Germinal center (tissue), 1 donor: ENCODE measurements at places on chromosomes 11 and 22.

DNA sequence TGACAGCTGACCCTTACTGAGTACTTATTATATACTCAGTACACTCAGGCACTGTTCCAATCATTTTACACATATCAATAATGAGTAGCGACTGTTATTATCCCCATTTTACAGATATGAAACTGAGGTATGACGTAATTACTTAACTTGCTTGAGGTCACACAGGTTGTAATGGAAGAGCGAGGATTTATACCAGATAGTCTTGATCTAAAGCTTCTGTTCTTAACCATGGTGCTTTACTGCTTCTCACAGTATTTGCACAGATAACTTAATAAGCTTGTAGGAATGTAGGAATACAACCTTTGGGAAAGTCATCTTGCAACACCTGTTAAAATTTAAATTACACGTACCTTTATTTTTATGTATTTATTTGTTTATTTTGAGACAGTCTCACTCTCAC is 31.7 kb upstream of the TMEM135 start:
- DNase-seq, result no peak

GRCh38 chr22:38286915-38287669 is 14.3 kb upstream of the TMEM184B start:
- DNase-seq, result no peak

DNA sequence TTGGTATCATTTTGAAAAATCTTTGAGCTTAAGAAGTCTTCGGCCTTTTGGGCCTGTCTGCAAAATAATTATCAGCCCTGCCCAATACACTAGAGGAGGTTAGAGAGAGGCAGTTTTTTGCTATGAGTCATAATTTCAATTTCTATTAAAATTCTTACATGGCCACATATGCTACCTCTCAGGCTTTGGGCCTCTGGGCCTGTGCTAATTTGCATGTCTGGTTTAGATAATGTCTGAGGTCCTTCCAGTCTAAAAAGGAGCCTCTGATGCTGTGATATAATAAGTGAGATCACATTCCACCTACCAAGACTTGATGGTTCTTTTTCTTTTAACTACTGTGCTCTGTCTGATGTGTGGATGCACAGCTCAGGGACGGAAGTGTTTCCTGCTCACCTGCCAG is 70.8 kb downstream of the KCNJ1 start:
- DNase-seq, result peak; percentile 24

DNA sequence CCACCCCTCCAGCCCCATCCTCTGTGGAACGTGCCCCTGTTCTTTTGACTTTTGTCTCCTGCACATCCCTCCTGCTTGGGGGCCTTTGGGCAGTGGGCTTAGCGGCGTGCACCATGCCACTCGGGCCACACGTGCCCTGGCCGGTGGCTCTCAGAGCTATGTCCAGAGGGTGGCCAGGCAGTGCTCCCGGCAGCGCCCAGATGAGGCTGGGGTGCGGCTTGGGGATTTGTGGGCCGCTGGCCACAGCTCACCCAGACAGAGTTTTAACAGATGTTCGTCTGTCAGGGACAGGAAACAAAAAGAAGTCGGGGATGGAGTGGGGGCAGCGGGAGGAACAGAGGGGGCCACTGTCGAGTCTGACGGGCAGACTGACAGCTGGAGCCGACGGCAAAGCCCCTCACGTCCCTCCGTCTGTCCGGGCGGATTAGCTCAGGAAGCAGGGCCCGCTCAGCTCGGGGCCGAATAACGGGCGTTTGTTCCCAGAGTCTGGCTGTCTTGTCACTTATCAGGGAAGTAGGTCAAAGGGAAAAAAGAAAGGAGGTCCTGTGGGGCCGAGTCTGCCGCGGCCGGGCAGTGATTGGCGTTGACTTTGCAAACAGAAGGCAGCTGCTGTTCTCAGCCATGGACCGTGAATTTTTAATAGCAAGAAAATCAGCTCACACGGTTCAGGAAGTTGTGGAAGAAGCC is 61.6 kb downstream of the LRP5 start:
- no peak for DNase-seq

GRCh38 chr11:64409707-64410403 is 50.9 kb downstream of the RPS6KA4 start:
- no peak for DNase-seq

- no peak for DNase-seq
These were observed 138.9 kb downstream of the DDX10 start for GRCh38 chr11:108803776-108804175.

- no peak for DNase-seq
These were observed 20.7 kb downstream of the FAM83F start for GRCh38 chr22:40015358-40015976.

- DNase-seq, result no peak
These were observed 82.1 kb upstream of the PPARA start for GRCh38 chr22:46068181-46068592.

DNA sequence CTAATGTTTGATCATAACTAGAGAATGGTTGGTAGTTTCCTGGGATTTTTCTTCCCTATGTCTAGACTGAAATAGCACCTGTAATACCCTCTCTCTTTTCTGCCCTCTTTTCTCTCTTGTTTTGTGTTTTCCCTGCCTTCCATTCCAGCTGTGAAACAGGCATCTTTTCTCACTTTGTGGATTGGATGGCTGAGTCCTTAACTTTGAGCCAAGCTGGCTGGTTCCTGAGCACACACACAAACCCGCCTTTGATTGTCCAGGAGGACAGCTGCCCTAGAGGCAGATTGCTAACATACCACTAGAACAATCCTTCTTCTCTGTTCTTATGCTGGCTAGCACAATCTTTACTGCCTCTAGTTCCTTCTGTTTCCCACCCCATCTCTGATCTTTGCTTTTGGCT is 17.7 kb downstream of the CTNND1 start:
- DNase-seq, result no peak

GRCh38 chr22:19431649-19432132 is at the start of gene HIRA:
TSS of gene HIRA (minus strand) at chr22:19431733. CDS start at chr22:19431476, 257 bp downstream.
- peak; percentile 80 for DNase-seq

DNA sequence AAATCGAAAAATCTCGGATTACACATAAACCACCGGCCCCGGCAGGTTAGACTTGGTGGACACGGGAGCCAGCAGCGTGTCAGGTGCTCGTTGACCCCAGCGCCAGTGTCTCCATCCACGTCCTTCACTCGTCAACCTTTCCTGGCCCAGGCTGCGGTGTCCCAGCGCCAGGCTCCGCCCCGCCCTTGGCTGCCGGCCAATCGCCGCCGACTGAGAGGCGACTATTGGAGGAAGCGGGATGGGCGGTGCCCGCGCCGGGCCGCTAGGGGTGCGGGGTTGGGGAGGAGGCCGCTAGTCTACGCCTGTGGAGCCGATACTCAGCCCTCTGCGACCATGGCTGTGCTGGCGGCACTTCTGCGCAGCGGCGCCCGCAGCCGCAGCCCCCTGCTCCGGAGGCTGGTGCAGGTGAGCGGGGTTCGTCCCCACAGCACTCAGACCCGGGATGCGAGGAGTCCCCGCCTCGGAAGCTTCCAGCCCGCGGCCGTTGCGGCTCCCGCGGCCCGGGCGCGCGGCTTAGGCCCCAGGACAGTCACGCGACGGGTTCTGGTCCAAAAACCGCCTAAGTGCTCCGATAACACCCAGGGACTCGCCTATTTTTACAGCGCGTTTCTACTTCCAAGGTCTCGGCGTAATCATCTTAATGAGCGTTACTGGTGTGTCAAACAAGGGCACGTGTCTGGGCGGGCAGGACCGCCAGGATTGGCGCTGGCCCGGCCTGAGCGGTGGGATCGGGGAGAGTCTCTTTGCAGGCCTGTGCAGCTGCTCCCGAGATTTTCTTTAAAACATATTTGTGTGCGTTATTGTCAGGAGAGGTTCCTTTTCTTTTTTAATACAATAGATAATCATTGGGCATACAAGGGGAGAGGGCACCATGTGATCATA is at the start of gene ACAT1:
Gene ACAT1, plus strand, starts transcription at position 294 of the 882 bp plus-strand sequence. Its CDS starts 40 bp downstream, at position 334.
- DNase-seq, result peak; percentile 92

DNA sequence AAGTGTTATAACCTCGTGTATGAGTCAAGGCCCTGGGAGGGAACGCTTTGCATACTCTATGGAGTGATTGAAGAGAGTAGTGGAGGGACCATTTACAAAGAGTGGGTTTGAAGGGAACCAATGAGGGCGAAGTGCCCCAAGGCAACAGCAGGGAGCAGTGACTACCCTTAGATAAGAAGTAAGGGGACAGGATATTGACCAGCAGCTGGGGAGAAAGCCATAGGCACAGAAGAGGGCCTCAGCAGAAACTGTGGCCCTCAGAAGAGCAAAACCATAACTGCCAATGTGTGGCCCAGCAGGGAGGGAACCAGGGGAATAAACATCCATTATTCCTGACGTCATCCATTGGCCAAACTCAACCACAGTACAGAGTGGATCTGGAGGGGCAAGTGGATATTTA is 24.7 kb downstream of the PARVA start:
- DNase-seq, result no peak

GRCh38 chr11:119933584-119933983 is 204.3 kb downstream of the TRIM29 start:
- DNase-seq, result no peak

- no peak for DNase-seq
These were observed 27.5 kb upstream of the DGCR8 start for GRCh38 chr22:20052309-20053259.

GRCh38 chr22:27780161-27780575 is 21.4 kb downstream of the MN1 start:
- no peak for DNase-seq

GRCh38 chr11:30595934-30596333 is 9.8 kb upstream of the MPPED2 start:
- no peak for DNase-seq

DNA sequence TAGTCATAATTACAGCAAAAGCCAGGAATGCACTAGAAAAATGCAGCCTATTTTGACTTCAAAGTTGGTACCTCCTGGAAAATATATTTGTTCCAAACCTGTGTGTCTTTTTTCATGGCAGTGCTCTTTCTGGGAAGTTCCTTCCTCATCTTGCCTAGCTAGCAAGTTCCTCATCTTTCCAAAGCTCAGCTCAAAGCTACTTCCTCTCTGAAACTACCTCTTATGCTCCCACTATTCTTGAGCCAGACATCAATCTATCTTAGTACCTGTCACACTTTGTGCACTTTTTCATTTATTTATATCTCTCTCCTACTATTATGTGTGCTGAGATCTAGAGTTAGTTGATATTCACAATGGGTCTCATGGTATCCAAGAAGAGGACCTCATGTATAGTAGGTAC is 191.6 kb upstream of the CCDC90B start:
- no peak for DNase-seq

DNA sequence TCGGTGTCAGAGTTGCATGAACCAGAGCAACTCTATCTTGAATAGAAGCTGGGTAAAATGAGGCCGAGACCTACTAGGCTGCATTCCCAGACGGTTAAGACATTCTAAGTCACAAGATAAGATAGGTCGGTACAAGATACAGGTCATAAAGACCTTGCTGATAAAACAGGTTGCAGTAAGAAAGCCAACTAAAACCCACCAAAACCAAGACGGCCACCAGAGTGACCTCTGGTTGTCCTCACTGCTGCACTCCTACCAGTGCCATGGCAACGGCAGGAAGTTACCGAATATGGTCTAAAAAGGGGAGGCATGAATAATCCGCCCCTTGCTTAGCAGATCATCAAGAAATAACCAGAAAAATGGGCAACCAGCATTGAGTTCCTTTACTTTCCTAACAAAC is 2.4 kb upstream of the KAT5 start:
- DNase-seq, result no peak

GRCh38 chr11:128581561-128582272 is 5.6 kb downstream of the ETS1 start:
- no peak for DNase-seq

DNA sequence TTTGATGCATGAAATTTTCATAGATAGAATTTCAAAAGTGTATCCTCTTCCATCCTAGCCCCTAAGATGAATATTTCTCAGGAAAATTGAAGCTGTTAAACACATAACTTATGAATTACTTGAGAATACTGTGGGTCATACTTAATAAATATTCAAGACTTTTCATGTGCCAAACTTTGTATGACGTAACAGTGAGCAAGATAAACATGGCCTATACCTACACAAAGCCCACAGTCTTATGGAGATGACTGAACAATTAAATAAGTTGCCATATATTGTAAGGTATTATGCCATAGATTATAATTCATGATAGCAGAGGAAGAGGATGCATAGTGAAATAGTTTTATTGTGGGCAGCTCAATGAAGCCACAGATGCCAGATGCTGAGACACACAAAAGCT is 620.7 kb upstream of the ANO5 start:
- no peak for DNase-seq

DNA sequence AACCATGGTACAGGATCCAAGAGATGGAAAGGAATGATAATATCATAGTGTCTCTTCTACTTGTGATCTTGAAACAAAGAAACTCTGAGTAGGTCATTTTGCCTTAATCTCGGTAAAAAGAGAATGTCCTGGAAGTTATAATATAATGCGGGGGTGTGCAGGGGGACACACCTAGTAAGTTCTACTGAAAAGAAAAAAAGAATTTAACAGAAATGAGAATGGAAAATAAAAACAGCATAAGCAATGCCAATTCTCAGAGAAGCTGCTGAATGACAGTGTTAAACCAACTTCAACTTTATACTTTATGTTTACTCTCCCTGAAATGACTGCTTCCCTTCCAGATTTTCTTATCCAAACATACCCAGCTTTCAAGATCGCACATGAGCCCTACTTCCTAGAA is 2.0 kb downstream of the HPS5 start:
- DNase-seq, result no peak

DNA sequence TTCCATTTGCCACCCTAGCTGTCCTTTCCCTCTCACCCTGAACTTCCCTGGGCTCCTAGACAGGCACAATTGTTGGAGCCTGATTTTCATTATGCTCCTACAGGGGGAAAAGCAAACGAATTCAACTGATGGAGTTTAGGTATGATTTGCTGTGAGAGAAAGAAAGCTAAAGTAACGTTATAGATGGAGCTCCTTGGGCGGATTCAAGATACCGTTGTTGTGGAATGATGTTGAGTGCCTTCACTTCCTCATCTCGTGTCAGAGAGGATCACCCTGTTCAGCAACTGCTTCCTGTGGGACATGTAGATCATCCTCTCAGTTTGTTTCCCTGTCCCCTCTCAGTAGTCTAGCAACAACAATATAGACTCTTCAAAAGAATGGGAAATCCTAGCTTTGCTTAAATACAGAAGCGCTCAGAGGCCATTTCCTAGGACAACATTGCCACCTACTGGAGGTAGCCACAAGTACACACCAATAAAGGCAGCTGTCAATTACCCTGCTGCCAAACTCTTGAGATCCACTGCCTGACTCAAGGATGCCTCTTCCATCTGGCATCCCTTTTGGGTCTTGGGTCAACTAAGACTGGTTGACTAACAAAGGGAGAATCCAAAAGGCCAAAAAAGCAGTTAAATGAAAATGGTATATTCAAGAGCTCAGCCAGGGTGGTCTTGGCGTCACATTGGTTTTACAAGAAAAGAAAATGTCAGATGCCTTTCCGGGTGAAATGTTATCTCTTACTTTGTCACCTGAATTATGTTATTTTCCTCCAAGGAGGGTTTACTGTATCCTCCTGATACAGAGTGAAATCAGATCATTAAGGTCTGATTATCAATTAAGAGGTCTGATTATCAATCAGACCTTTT is 13.5 kb upstream of the DTX4 start:
- DNase-seq, result peak; percentile 73

GRCh38 chr11:116073854-116074837 is 569.9 kb upstream of the CADM1 start:
- DNase-seq, result no peak
